NCI-H774 (cell line): ENCODE measurements at places on chromosomes 12 and 14.

DNA sequence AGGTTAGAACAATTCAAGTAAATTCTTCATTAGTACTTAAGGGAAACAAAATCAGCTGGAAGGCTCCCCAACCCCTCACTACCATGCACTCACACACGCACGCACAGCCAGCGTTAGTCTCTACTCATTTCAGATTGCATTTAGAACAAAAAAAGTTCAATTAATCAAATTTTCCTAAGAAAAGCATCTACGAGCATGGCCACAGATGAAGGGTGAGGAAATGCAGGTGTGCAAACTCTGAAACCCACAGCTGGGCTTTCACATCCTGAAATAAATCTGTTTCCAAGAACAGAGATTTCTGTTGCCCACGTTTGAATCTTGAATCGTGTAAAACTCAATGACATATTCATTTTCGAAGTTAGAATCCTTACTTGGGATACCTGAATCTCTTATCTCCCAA, 62.6 kb downstream of the SEL1L start:
- DNase-seq = no peak

GRCh38 chr14:70744641-70745040, 64.7 kb downstream of the MAP3K9 start:
- no peak for DNase-seq

DNA sequence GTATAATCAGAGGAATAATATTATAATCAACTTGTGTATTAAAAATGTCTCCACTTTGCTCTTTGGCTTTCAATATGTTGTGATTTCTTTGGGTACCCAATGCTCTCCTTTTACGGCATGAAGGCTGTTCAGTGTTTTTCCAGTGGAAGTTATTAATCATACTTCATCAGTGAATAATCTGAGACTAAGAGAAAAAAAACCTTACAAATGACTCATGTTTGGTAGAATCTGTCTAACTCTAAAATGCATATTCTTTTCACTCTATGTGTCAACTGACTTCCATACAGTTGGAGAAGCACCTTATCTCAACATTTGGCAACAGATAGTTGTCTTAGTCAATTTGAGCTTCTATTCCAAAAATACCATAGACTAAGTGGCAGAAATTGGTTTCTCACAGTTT, 82.2 kb downstream of the PTPRO start:
- no peak for DNase-seq

DNA sequence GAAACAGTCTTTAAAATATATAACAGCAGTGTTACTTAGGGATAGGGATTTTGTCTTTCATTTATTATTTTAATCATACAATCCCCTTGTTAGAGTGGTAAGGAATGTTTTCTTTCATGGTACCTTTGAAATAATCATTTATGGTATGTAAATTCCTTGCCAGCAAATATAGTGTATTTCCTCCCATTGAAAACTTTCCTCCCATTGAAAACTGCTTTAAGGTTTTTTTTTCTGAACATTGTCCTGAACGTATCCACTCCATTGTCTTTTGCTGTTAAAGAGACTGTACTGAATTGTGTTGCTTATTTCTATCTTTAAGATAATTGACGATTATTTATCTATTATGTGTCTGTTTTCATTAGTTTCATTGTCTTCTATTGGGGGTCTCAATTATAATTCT, 83.5 kb downstream of the PPHLN1 start:
- no peak for DNase-seq

GRCh38 chr12:88298761-88299242, 156.7 kb downstream of the TMTC3 start:
- no peak for DNase-seq
